Effector CD8-positive, alpha-beta T cell (primary cell): ENCODE measurements at places on chromosomes 5 and 9.

- no peak for DNase-seq
Measured at GRCh38 chr5:74040065-74040551, 414.1 kb downstream of the ARHGEF28 start.

- peak; percentile 26 for DNase-seq
Measured at GRCh38 chr5:170262061-170263045, 29.6 kb downstream of the C5orf58 start.

DNA sequence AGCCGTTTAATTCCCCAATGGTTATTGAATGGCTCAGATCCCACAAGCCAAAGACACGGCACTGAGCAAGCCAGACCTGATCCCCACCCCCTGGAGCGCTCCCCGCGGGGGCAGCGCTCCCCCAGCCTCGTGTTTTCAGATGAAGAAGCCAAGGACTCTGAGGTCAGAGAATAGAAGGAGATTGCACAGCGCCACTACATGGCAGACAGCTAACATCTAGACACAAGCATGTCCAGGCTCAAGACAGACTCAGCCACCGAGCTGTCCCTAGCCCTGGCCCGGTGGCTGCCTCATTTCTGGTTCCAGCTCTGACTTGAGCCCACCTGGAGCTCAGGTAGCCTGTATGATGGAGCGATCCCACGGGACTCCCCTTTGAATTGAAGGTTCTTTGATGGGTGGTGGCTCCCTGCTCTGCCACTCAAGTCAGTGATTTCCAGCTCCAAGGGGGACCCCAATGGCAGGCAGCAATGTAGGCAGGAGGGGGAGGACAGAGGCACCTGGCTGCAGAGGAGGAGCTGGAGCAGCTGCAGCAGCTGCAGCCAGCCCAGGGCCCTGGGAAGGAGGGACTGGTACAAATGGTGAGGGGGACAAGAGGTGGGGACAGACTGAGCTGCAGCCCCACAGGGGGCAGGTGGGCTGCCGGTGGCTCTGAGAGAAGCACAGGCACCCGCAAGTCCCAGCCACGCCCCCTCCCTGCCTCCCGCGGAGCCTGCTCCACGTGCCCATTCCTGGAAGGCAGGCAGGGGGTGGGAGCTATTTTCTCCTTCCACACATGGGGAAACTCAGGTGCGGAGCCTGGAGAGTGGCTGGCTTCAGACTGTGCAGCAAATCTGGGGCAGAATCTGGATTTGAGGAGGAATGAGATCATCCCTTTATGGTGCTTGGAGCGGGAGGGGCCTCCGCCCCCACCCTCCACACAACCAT, 40.2 kb downstream of the NTNG2 start:
- no peak for DNase-seq

DNA sequence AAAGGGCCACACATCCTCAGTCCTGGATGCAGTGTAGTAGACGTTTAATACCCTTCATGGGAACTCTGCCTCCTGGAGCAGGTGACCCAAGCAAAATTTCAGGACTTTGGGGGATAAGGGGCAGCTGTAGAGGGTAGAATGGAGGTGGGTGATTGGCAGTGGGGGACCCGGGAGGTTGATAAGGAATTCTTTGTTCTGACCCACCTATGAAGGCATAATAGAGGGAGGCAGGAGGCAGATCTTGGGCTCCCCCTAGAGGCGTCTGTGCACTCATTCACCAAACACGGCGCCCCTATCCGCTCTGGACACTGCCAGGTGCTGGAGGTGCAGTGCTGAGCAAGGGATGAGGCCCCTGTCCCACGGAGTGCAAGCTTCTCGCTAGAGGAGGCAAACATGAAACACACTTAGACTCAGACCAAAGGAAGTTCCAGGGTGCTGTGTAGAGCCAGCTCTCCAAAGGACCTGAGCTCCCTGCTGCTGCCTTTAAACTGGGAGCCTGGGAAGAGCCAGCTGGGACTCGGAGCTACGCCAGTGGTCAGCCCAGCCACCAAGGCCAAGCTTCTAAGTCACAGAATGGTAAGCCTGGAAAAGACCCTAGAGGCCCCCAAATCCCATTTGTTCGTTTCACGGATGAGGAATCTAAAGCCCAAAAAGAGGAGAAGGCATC, 7.7 kb downstream of the IL17B start:
- DNase-seq, result peak; percentile 45

GRCh38 chr9:97484134-97484533, 17.3 kb upstream of the TMOD1 start:
- DNase-seq, result no peak

- no peak for DNase-seq
Measured at GRCh38 chr9:105621001-105621400, 41.3 kb upstream of the TAL2 start.

- no peak for DNase-seq
Measured at GRCh38 chr5:87195616-87196015, 72.1 kb upstream of the RASA1 start.

- DNase-seq, result no peak
Measured at GRCh38 chr9:372128-372527, 157.5 kb downstream of the DOCK8 start.
